ENCODE measurements at places on chromosomes 6 and 20.

GRCh38 chr20:44370639-44371218 is 15.2 kb downstream of the HNF4A start:
- DNase-seq: no peak

DNA sequence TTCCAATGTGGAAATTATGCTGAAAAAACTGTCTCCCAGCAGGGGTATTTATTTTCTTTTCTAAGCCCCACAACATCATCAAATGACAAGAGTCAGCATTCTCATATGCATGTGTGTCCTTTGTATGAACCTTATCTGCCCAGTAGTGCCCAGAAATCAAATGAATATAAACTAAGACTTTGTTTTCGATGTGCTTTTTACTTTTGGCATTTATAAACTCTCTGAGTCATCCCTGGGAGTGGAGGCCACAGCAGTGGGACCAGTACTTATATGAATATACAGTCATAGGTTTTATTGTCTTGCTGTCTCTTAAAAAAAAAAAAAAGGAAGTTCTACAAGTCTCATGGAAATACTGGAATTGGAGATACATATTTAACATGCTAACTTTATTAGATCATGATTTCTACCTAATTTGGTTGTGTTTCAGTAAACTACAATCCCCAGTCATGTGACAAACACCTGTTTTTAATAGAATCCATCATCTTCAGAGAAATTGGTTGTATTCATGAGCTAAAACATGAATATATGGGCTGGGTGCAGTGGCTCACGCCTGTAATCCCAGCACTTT is 99.2 kb upstream of the TMEM181 start:
- peak; percentile 71 for DNase-seq

GRCh38 chr6:111837007-111837406 is 36.2 kb downstream of the FYN start:
- no peak for DNase-seq

GRCh38 chr6:13384966-13385365 is 56.6 kb upstream of the TBC1D7 start:
- DNase-seq: no peak

GRCh38 chr6:153135681-153136080 is 4.6 kb upstream of the RGS17 start:
- DNase-seq: no peak

DNA sequence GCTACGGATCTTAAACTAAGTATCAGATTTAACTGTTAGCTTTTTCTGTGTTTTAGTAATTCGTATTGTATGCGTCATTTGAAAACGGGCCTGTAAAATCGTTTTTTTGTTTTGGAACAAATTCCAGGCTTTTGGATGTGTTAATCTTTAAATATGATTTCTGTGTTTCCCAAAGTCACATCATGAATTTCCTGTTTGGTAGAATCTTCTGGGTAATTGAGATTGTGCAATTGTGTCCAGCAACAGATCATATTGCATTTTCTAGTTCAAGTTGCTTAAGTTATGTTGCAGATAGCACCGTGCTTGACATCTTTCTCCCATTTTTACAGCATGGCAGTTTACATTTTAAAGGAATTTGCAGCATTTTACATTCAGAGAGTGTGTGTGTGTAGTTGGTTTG is 1.9 kb downstream of the MAPK14 start:
- peak; percentile 38 for DNase-seq

- no peak for DNase-seq
These were observed 55.1 kb downstream of the ARID1B start for GRCh38 chr6:156832231-156832647.

DNA sequence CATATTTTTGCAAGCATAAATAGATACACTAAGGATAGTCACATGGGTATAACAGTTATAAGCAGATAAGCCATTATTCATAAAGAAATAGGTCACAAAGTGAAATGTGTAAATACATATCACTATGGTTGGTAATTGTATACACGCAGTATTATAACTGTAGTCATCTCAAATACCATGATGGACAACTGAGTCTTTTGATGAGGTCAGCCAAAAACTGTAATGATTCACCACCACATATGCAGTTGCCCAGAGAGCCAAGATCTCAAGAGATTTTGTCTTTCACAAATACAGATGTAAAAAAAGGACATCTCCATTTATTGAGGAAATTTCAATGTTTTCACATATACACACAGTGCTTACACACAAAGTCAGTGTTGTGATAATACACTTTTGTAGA is 28.3 kb downstream of the ZNF292 start:
- no peak for DNase-seq

- DNase-seq: no peak
These were observed 66.8 kb downstream of the CDK19 start for GRCh38 chr6:110748453-110748852.

DNA sequence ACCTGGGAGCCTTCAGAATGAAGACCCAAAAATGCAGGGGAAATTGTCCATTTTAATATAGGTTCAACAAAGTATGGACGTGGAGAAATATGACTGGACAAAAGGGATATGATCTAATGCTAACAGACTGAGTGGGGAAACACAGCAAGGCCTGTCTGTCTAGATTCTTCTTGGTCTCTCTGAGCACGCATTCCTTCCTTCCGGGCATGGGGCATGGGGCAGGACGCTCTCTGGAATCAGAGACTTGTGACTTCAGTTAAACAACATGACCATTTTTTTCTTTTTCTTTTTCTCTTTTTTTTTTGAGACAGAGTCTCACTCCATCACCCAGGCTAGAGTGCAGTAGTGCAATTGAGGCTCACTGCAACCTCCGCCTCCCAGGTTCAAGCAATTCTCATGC is 31.9 kb downstream of the ZBTB2 start:
- DNase-seq: no peak

- no peak for DNase-seq
These were observed 11.2 kb upstream of the SPAG4 start for GRCh38 chr20:35604449-35604747.

DNA sequence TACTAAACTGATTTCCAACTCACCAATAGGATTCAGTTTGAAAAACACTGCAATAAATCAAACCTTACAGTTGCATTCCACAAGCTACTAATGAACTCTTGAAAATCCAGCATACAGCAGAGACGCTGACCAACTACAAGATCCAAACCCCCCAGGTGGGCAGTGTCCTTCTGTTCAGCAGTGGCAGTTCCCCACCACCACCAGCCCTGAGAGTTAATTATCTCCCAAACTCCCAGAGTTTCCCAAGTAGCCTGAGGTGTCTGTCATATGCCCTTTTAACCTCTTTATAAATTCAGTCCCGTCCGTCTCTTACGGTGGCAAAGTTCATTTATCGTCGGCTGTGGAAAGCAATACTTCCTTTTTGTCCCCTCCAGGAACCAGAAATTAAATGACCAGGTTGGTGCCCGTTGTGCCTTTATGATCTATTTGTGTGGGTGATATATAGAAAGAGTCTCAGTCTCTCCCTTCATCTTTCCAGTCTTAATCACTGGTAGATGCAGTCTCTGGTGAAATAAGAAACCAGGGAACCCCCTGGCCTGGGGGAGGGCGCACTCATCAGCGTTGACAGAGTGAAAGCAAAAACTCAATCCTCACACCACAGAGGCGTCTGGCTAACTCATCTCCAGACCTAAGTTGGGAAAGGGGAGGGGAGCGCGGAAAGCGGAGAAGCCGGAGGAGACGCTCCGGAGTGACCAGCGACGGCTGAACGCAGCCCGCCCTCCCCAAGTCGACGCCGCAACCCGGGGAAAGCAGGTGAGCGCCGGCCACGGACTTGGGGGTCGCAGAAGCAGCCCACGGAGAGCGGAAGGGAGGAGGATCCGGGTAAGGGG is 717 bp downstream of the MRPL14 start:
- no peak for DNase-seq

DNA sequence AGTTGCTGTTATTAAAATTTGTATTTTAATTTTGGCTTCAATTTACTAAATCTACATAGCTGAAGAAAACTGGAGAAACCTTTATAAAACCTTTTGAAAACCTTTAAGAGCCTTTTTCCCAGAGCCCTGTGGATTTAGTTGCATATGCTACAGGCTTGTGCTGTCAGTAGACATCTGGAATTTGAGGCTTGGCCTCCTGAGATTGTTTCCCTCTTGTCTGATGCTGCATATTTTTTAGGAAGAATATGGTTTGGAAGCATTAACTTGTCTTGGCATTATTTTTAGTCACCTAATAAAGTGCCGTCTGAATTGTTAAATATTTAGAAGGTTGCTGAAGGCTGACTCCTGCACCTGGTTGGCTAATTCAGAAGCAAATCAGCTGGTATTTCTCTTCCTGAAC is 369.4 kb downstream of the UTRN start:
- no peak for DNase-seq

GRCh38 chr6:21181866-21182265 is 411.7 kb upstream of the SOX4 start:
- DNase-seq: no peak

DNA sequence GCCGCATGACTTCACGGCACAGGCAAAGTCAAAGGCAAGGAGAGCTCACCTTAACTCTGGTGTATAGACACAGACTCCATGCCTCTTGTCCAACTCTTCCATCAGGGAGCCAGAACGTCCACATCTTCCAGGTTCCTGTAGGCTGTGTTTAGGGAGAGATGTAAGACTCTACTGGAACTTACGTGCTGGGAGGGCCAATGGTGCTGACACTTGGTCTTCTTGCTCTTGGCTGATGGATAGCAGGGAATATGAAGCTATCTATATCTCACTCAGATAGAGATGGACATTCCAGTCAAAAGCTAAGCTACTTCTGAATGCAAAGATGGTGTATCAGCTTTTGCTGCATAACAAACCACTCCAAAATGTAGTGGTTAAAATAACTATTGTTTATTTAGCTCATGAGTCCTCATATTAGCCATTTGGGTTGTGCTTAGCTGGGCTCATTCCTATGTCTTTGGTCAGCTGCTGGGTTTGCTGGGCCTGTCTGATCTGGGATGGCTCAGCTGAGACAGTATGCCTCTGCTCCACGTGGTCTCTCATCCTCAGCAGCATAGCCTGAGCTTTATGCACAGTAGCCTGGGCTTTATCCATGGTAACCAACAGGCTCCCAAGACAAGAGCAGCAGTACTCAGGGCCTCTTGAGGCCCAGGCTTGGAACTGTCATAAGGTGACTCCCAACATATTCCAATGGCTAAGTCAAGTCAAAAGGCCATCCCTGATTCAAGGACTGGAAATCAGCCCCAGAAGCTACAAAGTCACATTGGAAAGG is 111.6 kb downstream of the SNX5 start:
- no peak for DNase-seq

GRCh38 chr6:56814802-56815201 is 140.1 kb upstream of the BEND6 start:
- DNase-seq: no peak

Data from BJ (cell line).